RPMI7951 (cell line): ENCODE measurements at places on chromosomes 5 and 9. TPM values are rescaled to one million over a fixed set of nuclear protein-coding genes. Genes with fewer than 3 reads are reported as not detected.

Gene SEMA4D
- total RNA-seq = 0.12 and 0.29 TPM in 2 replicates

Gene SPINK5
- total RNA-seq = not detected in 2 replicates

Gene AIF1L
- total RNA-seq = 0.39 and 0.72 TPM in 2 replicates

Gene GPR150
- total RNA-seq = 0.10 TPM in 1 of 2 replicates, not detected in the other

Gene NTNG2
- total RNA-seq = 0.36 and 1.6 TPM in 2 replicates

Gene PCDHGB6
- total RNA-seq = 0.84 and 0.88 TPM in 2 replicates

Gene RGS7BP
- not detected in 2 replicates for total RNA-seq

Gene IL3
- not detected in 2 replicates for total RNA-seq

Gene FBXL7
- 5.0 and 6.4 TPM in 2 replicates for total RNA-seq

Gene PMPCA
- 23.6 and 29.9 TPM in 2 replicates for total RNA-seq

Gene QRFP
- not detected in 2 replicates for total RNA-seq
